Thoracic aorta (tissue), 2 donors: ENCODE measurements at places on chromosomes 16 and 17.
A peak's percentile ranks its signal among the peaks of the same experiment; 100 is the strongest.

GRCh38 chr17:46868689-46869187, 17.4 kb downstream of the WNT9B start:
- no peak for DNase-seq

DNA sequence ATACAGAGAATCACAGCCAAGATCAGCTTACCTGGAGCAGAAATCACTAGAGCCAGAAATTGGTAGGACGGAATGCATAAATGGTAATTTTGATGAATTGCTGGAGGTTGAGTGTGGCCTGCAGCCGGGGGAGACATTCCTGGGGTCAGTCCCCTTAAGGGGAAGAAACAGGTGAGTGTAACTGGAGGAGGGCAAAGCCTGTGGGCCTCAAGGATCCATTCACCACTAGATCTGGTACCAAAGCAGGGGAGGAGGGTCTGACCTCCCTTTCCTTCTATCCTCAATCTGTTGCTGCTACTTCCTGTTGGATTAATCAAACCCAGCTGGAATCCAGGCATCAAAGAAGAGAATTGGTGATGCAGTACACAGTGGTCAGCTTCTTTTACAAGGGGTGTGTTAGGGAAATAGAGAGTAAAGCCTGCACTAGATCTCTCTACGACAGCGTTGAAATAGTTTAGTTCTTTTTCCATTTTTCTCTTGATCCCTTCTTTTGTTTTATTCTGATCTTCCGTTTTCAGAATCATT, 8.6 kb upstream of the ABCA9 start:
- no peak for DNase-seq

DNA sequence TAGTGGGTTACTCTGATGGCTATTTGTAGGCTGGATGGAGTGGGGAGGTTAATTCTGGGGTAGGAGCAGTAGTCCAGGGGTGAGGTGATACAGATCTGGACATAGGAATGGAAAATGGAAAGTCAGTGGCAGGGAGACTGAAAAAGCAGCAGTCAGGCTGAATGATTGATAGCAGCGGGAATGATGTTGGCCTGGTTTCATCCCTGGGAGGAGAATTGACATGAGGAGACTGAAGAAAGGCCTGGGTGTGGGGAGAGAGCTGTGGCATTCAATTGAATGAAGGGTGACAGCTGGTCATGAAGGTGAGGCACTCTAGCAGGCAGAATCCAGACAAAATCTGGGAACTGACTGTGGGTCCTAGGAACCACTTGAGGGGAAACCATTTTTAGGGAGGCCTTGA, 34.7 kb upstream of the CLEC18A start:
- no peak for DNase-seq

DNA sequence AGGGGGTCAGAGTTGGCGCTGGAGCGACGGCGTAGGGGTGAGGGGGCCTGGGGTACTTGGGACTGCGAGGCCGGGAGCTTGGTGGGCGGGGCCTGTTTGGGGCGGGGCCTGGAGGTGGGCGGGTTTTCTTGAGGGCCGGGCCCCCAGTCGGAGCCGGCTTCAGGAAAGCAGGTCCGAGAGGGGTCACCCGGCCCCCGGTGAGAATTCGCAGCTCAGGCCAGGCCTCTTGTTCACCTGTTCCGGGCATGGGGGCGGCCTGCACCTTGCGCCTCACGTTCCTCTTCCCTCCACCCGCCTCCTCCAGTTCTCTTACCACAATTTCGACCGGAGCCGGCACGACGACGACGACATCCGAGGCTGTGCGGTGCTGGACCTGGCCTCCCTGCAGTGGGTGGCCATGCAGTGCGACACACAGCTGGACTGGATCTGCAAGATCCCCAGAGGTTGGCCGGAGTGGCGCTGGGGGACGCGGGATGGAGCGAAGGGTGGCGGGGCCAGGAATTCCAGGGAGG, 52.5 kb downstream of the MRC2 start:
- no peak for DNase-seq

- no peak for DNase-seq
Observed at GRCh38 chr16:68186877-68187276, 49.0 kb downstream of the ESRP2 start.

DNA sequence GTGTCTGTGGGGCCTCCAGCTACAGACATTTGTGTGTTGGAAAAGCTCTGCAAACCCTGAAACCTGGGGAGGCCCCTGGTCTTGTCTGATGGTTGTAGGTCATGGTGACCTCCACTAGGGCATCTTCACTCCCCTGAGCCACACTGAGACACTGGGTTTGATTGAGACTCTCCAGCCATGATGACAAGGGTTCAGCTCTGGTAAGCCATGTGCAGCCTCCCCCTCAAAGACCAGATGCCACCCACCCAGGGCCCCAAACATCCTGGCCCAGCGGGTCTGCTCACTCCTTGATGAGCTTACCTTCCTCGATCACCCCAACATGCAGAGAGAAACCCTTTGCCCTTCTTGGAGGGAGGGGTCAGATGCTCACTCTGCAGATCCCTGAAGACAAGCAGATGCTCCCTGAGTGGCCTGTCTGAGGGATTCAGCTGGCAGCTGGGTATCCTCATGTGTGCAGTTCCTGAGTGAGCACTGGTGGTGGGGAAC, 101.6 kb downstream of the METRNL start:
- no peak for DNase-seq

DNA sequence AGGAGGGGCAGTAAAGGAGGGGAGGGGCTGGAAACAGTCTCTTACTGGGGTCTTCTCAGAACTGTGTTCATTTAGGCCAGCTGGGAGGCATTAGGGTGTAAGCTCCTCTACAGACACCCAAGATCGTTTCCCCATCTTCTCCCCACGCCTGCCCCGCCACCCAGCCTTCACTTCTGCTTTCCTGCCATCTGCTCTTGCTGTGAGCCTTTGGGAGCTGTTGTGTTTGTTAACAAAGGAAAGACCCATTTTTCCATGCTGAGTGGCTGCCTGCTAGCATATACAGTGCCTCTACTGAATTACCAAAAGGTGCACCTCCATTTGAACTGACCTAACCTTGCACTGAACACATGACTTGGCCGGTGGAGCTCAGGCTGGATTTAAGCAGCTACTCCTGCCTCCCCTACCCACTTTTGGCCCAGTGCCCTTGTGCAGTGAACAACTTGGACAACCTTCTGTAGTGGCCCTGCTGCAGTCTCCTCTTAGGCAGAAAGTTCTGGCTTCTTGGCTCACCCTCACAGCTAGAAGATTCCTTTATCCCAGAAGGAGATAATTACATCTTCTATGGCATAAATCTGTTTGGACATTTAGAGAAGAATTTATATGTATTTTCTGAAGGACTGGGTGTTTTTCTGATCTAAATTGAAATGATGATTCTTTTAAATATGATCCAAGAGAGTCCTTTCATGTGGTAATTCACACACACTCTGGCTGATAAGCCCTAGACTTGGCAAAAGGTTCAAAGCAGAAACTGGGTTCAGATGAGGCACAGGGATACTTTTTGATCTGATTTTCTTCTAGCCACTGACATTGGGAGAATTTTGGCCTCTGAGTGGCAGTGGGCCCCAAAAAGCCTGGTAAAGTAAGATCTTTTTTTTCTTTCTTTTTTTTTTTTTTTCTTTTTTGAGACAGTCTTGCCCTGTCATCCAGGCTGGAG, 81.9 kb upstream of the HNF1B start:
- no peak for DNase-seq

- no peak for DNase-seq
Observed at GRCh38 chr17:81277946-81278693, 17.0 kb downstream of the SLC38A10 start.

- no peak for DNase-seq
Observed at GRCh38 chr17:37714897-37715296, 30.0 kb downstream of the HNF1B start.

GRCh38 chr17:45341533-45342158, 24.8 kb upstream of the MAP3K14 start:
- DNase-seq, result no peak

DNA sequence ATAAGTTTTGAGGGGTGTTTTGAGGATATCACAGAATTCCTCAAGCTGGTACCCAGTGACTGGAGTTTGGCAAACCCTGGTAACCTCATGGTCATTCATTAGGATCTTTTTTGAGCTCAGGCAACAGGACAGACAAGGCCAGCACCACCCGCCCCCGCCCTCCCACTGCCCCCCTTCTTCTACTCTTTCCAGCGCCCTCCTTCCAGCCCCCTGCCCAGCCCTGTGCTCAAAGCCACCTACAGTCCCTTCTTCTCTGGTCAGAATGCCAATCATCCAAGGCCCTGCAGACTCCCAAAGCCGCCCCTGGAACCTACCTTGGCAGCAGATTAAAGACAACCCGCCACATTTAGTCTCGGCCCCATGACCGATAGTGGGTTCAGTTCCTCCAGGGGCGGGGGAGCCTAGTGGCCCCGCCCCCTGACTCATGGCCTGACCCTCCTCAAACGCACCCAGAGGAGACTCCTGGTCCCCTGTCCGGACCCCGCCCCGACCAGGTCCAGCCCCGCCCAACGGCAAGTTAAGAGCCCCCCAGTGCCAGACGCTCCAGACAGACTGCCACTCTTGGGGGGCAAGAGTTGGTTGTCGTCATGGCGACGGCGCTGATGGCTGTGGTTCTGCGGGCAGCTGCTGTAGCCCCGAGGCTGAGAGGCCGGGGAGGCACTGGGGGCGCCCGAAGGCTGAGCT, at the start of gene NAGS:
Gene NAGS, plus strand, starts transcription at position 546 of the 684 bp plus-strand sequence. Its CDS starts 42 bp downstream, at position 588.
- no peak for DNase-seq

GRCh38 chr16:62342216-62342615, 306.0 kb upstream of the CDH8 start:
- no peak for DNase-seq

GRCh38 chr16:70745536-70746025, 55.4 kb downstream of the VAC14 start:
- no peak for DNase-seq

DNA sequence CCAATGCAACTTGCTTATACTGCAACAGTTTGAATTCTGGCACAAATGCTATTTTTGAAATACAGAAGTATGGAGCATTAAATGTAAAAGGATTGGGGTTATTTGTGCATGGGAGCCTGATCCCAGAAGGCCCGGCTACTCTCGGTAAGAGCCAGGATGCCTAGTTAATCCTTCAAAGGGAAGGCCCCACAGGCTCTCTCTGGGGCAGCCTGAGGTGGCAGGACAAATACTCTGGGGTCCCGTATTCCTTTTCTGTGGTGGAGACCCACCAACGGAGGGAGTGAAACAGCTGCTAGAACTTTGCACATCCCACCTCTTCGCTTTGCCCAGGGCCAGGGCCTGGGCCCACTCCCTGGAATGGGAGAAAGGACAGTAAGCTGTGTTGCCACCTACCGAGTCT, 30.4 kb downstream of the ERN1 start:
- no peak for DNase-seq

- no peak for DNase-seq
Observed at GRCh38 chr17:40664582-40665333, at the start of gene KRT222. Gene KRT222 (minus strand): TSS chr17:40665177. CDS start chr17:40665099, 78 bp downstream.

- peak; percentile 5 for DNase-seq
Observed at GRCh38 chr17:32445074-32445415, 735 bp downstream of the PSMD11 start.

DNA sequence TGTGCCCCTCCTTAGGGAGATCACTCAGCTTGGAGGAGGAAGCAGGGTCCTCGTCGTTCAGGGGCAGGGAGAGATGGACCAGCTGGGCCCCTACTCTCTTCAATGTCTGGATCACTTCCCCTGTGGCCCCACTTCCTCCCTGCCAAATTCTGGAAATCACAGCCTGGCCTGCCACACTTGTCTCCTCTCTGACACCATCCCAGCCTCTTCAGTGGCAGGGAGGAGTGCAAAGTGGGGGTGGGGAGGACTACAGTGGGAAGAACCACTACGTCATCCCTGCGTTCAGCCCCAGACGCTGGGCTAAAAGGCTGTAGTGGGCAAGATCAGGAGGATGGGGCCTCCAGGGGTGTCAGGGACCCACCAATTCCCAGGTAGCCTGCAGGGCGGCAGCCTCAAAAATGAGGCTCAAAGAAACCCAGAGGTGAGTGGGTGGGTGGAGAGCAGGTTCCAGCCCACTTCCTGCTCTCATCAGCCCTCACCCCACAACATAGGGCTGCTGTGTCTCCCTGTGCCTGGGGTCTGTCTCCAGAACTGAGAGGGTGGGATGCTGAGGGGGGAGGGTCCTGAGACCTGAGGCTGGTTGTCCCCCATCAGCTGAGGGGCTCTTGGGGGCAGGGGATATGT, 25.0 kb upstream of the TAC4 start:
- DNase-seq, result no peak

DNA sequence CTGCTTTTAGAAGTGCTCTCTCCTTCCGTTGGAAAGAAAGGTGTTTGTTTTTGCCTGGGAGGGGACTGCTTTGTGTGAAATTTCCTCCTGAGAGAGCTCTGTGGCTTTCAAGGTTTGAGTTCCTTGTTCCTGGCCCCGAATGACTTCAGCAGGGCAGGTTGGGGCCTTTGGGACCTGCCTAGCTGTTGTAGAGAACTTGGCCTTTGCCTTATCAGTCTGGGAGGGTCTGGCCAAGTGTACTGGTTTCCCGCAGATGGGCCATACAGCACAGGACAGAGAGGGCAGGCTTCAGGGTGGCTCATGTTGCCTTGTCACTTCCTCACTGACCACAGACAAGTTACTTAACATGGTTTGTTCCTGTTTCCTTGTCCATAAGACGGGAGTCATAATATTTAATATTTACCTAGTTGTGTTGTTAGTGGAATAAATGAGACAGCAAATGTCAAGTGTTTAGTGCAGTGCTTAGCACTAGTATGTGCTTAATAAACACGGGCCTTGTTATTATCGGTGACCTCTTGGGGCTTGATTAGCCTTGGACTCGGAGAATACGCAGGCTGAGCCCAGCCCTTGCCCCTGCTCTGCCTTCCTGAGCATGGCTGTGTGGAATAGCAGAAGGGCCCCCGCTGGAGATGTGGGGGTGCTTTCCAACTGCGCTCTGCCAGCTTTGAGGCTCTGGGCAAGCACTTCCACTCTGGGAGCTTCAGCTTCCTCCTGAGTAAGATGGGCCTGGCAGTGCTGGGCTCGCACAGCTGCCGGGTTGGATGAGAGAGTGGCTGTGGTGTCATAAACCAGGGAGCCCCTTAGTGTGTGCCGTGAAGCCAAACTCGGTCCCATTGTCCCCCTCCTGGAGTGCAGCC, 6.6 kb downstream of the PRSS8 start:
- DNase-seq, result no peak

- no peak for DNase-seq
Observed at GRCh38 chr16:86405319-86405718, 105.0 kb upstream of the FOXF1 start.

DNA sequence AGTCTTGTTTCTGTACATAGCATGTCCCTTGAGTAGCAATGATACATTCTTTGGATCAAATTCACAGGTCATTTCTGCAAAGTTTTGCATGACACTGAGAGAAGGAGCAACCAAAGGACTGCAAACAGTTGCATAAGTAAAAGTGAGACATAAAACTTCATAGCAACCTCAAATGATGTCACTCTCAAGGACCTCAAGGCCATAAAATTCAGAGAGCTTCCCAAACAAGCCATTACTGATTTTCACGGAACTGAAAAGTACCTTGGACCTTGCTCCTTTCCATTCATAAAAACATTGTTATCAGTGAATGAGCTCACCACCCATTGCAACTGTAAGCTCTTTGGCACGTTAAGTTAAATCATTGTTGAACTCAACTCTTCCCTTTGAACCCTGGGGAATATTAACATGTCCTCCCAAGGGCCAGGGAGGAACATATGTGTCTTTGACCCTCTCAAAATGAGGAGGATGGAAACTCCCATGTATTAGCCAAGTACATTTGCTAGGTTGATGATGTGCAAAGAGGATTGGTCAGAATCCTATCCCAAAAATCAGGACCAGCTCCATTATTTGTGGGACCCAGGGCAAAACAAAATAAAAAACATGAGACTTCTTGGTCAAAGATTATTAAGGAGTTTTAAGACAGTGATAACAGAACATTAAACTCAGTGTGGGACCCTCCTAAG, 275.0 kb upstream of the DYNLRB2 start:
- no peak for DNase-seq
